Stimulated activated CD8-positive, alpha-beta memory T cell treated with anti-CD3 and anti-CD28 coated beads, Interleukin-7, amount 100 ng/mL, for 4 hours (primary cell): ENCODE measurements at places on chromosomes 5 and 9.

DNA sequence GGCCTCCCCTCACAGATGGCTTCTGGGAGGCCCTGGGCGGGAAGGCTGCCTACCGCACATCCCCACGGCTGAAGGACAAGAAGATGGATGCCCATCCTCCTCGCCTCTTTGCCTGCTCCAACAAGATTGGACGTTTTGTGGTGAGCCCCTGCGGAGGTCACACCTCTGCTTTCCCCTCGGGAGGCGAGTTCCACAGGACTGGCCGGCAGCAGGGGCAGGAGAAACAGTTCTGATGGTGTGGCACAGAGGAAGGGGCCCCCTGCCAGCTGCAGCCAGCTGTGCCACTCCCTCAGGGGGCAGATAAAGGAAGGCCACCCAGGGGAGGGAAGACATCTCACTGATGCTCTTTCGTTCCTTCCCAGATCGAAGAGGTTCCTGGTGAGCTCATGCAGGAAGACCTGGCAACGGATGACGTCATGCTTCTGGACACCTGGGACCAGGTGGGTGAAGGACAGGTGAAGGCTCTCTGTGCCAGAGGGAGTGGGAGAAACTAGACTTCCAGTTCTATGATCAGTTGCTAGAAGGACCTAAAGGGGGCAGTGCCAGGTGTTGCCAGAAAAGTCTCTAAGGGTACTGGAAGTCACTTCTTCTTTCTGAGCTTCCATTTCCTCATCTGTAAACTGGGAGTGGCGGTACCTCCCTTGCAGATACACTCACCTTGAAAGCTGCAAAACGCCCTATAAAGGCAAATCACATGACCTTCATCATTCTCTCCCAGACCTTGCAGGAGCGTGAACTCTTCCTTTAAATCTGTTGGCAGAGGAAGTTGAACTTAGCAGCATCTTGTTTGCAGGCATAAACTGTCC, 41.0 kb downstream of the STOM start:
- no peak for DNase-seq

DNA sequence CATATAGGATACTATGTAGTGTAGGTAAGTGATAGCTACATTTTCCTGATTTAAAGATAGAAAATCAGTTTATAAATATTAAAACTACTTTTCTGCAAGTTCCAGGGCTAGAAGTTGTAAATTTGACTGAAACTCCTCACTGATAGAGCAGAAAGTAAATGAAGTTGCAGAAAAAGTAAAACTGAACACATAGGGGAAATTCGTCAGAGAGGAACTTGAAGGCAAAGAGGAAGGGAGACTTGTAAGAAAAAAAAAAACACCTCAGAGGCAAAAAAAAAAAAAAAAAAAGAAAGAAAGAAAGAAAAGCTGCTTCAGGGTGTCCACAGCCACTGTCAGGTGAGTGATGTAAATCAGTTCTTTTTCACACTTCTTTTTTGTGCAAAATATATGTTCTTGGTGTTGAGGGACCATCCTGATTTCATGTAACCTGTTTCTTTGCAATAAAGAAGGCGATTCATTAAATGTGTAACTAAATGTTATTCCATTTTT, 336.2 kb upstream of the ZNF462 start:
- no peak for DNase-seq

DNA sequence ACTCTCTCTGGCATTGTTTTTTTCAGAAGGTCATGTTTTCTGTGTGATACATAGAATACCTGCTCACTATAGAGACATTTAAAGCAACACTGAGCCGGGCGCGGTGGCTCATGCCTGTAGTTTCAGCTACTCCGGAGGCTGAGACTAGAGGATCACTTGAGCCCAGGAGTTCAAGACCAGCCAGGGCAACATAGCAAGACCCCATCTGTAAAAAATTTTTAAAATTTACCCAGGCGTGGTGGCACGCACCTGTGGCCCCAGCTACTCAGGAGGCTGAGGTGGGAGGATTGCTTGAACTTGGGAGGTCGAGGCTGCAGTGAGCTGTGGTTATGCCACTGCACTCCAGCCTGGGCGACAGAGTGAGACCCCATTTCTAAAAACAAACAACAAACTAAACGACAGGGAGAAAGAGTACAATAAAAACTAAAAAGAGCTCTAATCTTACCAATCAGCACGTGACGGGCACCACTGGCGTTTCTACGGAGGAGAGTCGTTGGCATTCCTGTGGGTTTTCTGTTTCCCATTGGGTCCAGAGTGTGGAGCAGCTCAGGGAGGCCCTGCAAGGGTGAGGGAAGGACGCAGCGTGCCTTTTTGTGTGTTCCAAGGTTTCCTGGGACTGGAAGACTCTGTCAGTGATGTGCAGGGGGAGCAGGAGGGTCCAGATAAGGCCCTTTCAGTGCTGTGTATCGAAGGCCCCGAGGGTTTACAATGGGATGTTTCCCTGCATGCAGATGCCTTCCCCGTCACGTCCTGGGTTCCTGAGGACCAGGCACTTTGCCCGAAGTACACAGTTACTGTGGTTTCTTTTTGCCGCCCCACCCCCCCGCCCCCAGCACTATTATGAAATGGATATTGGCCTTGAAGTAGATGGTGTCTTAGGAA, 7.2 kb upstream of the RNU6ATAC start:
- no peak for DNase-seq

DNA sequence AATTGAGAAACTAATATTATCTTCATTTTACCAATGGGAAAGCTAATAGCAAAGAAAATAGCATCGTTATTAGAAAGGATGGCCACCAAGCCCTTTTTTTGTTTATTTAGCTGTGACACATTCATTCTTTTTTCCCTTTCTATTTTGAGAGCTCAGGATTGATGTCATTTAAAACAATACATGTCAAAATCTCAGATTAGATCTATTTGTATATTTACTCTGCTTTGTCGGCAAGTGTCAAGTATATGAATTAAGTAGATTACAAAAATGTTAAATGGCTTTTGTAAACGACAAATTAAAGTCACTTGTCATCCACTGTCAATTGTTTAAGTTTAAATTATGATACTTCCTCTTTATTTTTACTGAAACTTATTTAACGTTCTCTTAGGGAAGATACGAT, 118.9 kb downstream of the PAM start:
- no peak for DNase-seq

DNA sequence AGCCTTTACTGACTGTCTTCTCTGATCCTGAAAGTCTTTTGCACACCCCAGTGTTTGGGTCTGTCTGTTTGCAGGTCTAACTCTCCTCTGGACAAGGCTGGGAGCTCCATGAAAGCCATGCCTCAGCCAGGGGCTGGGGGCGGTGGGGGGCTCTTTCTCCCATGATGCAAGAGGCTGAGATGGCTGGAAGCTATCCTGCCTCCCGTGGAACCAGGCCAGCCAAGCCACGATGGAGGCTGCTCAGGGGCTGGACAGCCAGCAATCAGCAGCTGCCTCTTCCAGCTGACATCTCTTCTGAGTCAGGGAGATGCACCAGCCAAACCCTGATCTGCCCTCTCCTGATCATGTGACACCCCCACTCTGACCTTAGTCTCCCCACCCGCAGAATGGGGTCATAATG, 154.0 kb downstream of the BARX1 start:
- DNase-seq: no peak

- no peak for DNase-seq
Measured at GRCh38 chr9:135001526-135001925, 83.8 kb upstream of the FCN1 start.

DNA sequence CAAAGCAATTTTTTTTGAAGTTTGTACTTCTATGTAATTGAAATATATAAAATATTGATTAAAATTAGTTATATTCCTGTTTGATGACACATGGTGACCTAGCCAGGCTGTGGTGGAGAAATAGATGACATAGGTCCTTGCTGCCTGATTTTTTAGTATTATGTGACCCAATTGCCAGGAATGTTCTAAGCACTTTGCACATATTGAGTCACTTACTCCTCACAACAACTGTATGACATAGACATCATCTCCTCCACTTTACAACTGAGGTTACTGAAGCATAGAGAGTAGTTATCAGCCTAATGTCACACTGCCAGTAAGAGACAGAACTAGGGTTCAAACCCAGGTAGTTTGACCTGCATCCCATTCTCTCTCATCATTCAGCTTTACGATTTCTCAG, 26.2 kb upstream of the SNX18 start:
- DNase-seq: no peak

GRCh38 chr5:148268566-148268965, at the start of gene SPINK13:
SPINK13 (plus strand) TSS chr5:148268794; CDS start chr5:148270073, 1,279 bp downstream.
- no peak for DNase-seq

DNA sequence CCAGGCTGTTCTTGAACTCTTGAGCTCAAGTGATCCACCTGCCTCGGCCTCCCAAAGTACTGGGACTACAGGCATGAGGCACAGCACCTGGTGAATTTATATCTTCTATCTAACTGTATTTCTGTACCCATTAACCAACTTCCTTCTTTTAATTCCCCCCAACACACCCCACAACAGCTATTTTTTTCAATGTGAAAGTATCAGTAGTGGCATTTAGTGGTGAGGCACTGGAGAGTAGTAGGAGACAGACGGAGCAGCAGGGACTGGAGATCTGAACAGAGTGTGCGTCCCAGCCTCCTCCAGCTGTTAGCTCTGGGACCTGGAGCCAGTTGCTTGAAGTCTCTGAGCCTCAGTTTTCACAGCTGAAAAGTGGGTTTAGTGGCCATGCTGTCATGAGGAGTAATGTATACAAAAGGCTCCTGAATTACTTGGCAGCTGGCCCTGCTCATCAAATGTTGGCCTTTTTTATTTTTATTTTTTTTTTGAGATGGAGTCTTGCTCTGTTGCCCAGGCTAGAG, 11.0 kb upstream of the EEIG1 start:
- DNase-seq: no peak
